ENCODE measurements at places on chromosomes 2 and 18.

DNA sequence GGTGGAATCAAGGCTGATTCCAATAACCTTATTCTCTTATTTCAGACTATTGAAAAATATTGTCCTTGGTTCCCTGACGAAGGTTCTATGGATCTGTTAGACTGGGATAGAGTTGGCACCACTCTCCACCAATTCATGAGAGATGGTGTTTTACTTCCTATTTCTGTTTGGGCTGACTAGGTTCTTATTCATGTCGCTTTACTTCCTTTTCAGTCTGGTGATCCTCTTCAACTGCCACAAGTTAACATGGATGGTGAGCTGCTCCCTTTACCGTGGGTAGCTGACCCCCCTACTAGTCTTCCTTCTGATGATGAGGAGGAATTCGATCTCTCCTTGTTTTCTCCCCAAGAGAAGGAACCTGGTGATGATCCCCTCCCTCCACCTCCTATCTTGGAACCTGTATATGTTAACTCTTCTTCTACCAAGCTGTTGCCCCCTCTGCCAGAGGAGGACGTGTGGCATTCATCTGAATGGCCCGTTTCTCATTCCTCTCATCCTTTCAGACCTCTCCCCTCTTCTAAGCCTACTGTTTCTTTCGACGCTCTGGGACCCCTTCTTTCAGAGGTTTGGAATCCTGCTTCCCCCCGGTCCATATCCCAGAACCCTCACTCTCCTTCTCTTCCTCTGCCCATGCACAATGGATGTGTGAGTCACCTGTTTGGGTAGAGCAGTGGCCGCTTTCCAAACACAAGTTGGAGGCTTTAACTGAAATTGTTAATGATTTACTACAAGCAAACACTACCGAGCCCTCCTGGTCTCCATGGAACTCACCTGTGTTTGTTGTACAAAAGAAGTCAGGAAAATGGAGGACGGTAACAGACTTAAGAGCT is 13.5 kb upstream of the CNOT11 start:
- no peak for DNase-seq

DNA sequence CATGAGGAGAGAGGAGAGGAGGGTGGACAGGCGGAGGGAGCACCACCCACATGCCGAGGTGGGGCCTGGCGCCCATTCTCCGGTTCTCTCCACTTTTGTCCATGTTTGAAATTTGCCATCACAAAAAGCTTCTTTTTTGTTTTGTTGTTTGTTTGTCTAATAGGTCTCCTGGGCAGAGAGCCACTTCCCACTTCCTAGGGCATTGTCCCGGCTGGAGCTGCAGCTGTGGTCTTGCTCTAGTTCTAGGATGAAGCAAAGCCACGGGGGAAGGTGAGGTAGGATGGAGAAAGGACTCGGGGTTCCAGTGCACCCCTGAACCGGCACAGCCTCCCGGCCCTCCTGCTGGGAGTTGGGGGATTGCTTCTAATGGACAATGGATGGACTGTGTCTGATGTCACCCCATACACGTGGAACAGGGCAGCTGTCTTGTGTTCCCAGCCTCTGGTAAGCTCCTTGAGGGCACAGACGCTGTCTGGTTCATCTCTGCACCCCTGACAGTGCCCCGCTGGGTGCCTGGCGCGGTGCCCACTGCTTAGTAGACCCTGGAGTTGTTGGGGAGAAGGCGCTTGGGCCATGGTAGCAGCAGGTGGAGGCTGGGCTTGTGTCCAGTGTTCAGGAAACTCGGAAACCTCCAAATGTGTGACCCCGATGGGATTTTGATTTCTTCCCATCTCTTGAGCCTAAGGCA is 278.4 kb downstream of the NDUFA10 start:
- DNase-seq, result no peak

GRCh38 chr2:204234879-204235278 is 298.3 kb downstream of the ICOS start:
- DNase-seq, result no peak

DNA sequence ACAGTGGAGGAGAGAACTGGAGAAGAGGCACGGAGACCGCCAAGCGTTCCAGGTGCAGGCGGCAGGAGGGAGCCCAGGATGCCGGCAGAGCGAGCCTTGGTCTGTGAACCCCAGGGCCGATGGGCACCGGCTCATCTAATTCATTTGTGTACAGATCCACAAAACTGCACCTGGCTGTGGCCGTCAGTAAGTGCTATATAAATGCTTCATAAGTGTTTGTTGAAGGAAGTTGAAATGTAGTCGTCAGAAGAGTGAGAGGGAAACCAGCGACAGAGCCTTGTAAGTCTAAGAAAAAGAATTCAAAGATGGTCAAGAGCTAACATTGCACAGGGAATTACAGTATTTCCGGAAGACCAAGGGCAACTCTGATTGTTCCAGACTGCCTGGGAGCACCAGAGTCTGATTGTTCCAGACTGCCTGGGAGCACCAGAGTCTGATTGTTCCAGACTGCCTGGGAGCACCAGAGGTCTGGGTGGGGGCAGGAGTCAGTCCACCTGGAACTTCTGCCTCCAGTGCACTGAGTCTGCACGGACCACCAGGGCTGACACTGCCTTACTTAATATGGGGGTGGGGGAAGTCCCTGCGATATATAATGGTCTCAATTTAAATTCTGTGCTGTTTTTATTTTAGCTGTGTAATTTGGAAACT is 112.3 kb downstream of the BCL2 start:
- DNase-seq, result no peak

DNA sequence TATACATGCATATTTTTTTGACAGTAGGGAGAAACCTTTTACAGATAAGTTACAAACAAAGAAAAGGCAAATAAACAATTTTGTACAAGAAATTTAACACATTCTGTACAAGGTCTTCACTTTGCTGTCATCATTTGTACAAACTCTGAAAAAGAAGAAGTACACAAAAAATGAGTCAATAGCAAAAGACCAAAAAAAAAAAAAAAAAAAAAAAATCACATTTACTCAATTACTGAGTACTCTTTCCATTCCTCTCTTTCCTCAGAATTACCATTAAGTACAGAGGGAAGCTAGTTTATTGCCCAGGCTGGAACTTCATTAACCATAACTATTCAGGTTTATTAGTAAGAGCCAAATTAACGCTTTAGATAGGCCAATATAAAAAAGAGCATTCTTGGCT is 5.6 kb upstream of the STPG4 start:
- DNase-seq, result no peak
